ENCODE measurements at places on chromosomes 1 and 21. TPM values are rescaled to one million over a fixed set of nuclear protein-coding genes. Genes with fewer than 3 reads are reported as not detected.

GPR25 gene
- total RNA-seq = not detected

RGS21 gene
- not detected for total RNA-seq

FAM72D gene
- total RNA-seq = under 0.01 TPM

TAF1A gene
- 8.5 TPM for total RNA-seq

CD101 gene
- under 0.01 TPM for total RNA-seq

CELA3A gene
- total RNA-seq = not detected

ATP5IF1 gene
- total RNA-seq = 53.3 TPM

FCAMR gene
- not detected for total RNA-seq

LCE1A gene
- total RNA-seq = not detected

HSD3B2 gene
- total RNA-seq = not detected

LCE1C gene
- total RNA-seq = not detected

OPTC gene
- total RNA-seq = not detected

C1orf116 gene
- not detected for total RNA-seq

LAPTM5 gene
- 1.8 TPM for total RNA-seq

SYTL1 gene
- under 0.01 TPM for total RNA-seq

LGR6 gene
- total RNA-seq = not detected

OR2L13 gene
- total RNA-seq = not detected

C1orf50 gene
- 5.9 TPM for total RNA-seq
